ENCODE measurements at places on chromosomes 1 and 21. TPM values are rescaled to one million over a fixed set of nuclear protein-coding genes. Genes with fewer than 3 reads are reported as not detected.
A peak's percentile ranks its signal among the peaks of the same experiment; 100 is the strongest.

DNA sequence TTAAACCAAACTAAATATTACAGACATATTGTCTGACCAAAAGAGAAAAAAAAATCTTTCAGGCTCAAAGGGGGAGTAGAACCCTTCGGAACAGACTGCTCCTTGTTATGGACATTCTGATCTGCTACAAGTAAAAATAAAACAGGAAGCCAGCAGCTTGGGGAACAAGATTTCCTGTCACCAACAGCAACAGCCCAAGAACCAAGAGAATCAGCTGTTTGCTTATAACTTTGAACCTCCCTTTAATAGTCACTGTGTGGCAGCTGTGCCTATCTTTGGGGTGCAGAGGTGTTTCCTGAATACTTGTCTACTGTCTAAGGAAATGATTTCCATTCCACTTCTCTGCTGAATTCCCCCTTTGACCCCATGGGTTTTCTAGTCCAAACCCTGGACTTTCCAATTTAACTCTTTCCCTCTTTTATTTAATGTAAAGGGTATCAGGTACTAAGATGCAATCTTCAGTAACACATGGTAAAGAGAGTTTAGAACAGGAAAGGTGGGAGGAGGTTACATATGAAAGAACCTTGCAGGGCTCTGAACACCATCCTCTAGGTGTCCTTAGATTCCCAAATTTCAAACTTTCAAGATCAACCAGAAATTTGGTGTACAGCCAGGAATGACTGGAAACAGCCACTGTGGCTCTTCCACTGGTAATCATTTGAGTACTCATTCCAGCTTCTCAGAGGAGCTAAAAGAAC, 38.6 kb downstream of the GPR3 start:
- peaks cover 16% of the 10 kb centered on the region for H3K4me1 ChIP-seq
- no peaks in the 10 kb centered on the region for H3K27me3 ChIP-seq
- H3K36me3 ChIP-seq, result peaks cover 39% of the 10 kb centered on the region
- DNase-seq, result peak; percentile 18

- H3K27ac ChIP-seq, result no peak overlapping the region
- H3K36me3 ChIP-seq, result no peaks in the 10 kb centered on the region
- H3K27me3 ChIP-seq, result peaks cover 12% of the 10 kb centered on the region
- no peak for DNase-seq
- H3K4me1 ChIP-seq, result no peaks in the 10 kb centered on the region
These were observed 596.5 kb downstream of the MATN1 start for GRCh38 chr1:30126848-30127247.

PRKACB gene
- total RNA-seq, result 12.8 TPM

HSD3B2 gene
- total RNA-seq, result not detected
